ENCODE measurements at places on chromosomes 3 and 15.

DNA sequence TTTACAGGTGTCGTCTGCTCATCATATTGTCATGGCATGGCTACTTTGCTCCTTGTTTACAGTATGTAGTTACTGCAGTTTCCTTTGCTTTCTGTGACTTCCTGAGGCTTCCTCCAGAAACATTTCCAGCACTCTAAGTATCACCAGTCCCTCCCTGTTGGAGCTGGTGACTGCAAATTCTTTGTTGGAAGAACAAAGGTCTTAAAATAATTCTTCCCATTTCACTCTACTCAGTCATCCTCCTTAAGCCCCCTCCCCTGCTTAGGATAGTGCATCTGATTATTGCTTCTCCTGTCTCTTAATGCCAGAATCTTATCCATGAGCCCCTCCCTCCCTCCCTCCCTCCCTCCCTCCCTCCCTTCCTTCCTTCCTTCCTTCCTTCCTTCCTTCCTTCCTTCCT is 72.0 kb downstream of the C3orf38 start:
- DNase-seq, result no peak

- DNase-seq, result no peak
Measured at GRCh38 chr3:171428892-171429291, 31.3 kb downstream of the TNIK start.

- no peak for DNase-seq
Measured at GRCh38 chr3:171784387-171784786, 25.9 kb downstream of the PLD1 start.

GRCh38 chr15:80929689-80930088 is 59.9 kb downstream of the MESD start:
- no peak for DNase-seq

GRCh38 chr3:144810160-144810559 is 838.5 kb downstream of the DIPK2A start:
- DNase-seq, result no peak

GRCh38 chr3:61940236-61940635 is 378.9 kb downstream of the PTPRG start:
- DNase-seq, result no peak

GRCh38 chr15:66650433-66650832 is 51.6 kb upstream of the SMAD6 start:
- DNase-seq, result no peak

DNA sequence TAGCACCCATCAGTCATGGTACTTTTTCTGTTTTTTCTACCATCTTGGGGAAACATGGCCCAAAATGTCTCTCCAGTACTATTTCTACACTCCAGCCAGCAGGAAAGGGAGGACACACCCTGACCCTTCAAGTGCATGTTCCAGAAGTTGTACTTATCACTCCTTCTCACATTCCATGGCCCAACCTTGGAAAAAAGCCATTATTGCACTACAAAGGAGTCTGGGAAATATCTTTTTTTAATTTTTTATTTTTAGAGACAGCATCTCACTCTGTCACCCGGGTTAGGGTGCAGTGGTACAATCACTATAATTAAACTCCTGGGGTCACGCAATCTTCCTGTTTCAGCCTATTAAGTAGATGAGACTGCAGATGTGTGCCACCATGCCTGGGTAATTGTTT is 100.0 kb upstream of the PPP2R3A start:
- DNase-seq, result no peak

- no peak for DNase-seq
Measured at GRCh38 chr15:29670266-29670665, 152.0 kb downstream of the TJP1 start.

- no peak for DNase-seq
Measured at GRCh38 chr3:9301091-9301490, 51.6 kb upstream of the SRGAP3 start.

GRCh38 chr3:55185380-55185779 is 257.5 kb upstream of the LRTM1 start:
- DNase-seq, result no peak

DNA sequence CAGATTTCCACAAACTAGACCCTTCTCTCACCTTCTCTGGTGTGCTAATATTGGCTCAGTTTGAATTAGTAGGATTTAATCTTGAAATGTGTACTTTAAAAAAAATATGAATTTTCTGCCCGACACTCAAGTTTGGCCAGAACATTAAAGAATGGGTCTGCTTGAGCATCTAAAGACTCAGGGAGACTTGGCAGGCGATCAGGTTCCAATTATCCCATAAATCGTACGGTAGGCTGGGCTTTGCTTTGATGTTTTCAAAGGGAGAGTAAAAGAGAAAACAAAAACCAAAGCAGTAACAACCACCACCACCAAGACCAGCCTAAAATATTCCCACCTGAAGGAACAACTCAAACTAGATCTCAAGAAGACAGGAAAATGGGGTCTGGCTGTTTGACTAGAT is 230.8 kb downstream of the EBLN2 start:
- DNase-seq, result no peak

GRCh38 chr15:40511093-40511471 is 40.3 kb downstream of the CHST14 start:
- no peak for DNase-seq

DNA sequence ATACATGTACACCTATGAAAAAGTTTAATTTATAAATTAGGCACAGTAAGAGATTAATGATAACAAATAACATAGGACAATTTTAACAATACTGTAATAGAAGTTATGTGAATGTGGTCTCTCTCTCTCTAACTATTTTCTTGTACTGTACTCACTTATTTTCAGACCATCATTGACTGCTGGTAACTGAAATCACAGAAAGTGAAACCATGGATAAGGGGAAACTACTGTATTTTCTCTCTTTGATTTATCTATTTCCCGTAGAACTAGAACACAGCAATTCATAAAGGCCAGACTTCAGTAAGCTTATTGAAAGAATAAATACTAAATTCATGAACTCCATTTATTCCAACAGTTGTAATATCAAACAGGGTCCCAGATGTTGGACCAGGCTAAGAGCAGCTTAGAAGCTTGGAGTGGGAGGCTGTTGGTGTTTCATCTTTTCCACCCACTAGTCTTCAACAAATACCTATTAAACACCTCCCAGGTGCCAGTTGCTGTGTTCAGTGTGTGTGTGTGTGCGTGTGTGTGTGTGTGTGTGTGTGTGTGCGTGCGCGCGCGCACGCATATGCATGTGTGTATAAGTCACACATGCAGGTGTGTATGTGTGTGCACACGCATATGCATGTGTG is 235.4 kb downstream of the FOXP1 start:
- no peak for DNase-seq

DNA sequence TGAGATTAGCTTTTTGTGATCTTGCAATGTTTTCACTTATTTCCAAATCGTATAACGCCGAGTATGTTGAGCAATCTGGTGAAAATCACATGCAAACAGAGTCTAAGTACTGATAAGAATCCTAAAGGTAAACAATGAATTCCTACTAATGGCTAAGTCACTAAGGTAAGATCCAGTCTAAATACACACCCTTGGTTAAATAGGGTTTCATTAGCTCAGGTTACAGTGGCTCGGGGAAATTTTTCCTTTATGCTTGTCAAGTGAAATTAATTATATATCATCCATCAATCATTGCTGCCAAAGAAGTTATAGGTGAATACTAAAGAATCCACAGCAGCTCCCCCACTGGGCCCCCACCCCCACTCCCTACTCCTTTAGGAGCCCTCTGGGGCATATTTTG is 139.3 kb downstream of the SOX2 start:
- no peak for DNase-seq

GRCh38 chr3:138846262-138846791 is 11.6 kb upstream of the PIK3CB start:
- DNase-seq, result no peak

DNA sequence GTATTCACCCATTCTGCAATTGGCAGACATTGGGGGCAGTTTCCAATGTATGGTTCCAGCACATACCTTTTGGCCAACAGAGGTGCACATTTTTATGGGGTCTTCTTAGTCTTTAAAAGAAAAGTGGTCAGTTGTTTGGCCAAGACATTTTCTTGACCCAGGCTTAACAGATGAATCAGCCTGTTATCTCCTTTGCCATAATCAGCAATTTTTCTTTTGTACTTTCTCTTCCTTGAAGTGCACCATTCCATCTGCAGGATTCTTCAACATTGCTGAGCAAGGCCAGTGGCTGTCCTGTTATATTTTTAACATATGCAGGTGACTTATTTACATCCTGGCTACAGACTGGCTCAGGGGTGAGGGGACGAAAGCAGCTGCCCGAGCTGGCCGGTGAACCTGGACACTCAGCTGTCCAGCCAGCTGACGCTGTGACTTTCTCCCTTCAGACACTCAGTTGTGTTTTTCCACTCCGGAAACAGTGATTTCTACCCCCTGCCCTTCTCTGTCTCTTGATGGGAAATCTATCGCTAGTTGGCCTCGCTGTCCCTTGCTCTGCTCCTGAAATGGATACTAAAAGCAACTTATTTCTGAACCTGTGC is 96.5 kb upstream of the TNFAIP8L3 start:
- no peak for DNase-seq

DNA sequence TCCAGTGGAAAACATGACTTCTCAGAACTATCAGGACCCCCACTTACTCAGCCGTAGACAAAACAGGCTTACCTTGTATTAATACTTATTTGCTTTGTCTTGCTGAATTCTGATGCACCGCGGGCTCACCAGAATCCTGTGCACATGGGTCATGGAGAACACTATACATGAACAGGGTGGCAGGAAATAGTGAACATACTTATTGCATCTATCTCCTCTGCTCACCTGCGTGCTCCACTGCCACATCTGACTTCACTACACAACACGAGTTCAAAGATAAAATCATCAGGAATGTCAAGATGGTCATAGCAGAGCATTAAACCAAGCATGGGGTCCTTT is 10.7 kb upstream of the MAPK6 start:
- no peak for DNase-seq

GRCh38 chr3:8385848-8386620 is 115.6 kb upstream of the LMCD1 start:
- no peak for DNase-seq

- DNase-seq, result no peak
Measured at GRCh38 chr15:32956006-32956405, 238.2 kb downstream of the GREM1 start.

- no peak for DNase-seq
Measured at GRCh38 chr3:55147406-55147805, 219.5 kb upstream of the LRTM1 start.

DNA sequence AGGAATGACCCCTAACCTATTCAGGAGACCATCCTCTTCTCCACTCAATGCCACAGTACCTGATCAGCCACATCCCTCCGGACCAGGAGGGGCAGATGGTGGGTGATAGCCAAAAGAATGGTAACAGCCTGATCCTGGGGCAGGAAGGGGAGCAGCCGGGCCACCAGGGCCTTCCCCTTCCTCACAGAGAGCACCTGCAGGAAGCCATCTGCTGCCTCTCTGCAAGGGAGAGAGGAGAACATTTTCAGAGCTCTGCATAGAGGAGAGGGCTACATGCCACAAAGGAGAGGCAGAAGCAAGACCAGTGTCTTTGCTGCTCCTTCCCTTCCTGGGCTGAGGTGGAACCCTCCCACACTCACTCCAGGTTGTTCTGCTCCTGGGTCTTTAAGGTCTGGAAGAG is 5.5 kb upstream of the SPG11 start:
- DNase-seq, result no peak

DNA sequence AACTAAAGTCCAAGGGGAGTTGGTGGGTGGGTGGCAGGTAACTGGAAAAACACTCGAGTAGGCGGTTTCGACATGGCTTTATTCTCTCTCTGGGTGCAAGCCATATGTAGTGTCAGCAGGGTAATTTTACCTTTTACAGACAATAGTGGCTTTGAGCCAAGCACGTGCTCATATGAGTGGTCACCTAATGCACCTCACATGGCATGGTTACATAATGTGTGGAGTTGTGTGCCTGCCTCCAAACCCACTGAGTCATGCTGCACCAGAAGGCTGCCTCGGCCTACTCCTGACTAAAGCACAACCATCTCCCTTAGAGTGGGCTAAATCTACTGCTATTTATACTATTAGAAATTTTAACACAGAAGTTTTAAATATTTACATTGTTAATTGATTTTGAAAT is 16.5 kb downstream of the CCRL2 start:
- no peak for DNase-seq

DNA sequence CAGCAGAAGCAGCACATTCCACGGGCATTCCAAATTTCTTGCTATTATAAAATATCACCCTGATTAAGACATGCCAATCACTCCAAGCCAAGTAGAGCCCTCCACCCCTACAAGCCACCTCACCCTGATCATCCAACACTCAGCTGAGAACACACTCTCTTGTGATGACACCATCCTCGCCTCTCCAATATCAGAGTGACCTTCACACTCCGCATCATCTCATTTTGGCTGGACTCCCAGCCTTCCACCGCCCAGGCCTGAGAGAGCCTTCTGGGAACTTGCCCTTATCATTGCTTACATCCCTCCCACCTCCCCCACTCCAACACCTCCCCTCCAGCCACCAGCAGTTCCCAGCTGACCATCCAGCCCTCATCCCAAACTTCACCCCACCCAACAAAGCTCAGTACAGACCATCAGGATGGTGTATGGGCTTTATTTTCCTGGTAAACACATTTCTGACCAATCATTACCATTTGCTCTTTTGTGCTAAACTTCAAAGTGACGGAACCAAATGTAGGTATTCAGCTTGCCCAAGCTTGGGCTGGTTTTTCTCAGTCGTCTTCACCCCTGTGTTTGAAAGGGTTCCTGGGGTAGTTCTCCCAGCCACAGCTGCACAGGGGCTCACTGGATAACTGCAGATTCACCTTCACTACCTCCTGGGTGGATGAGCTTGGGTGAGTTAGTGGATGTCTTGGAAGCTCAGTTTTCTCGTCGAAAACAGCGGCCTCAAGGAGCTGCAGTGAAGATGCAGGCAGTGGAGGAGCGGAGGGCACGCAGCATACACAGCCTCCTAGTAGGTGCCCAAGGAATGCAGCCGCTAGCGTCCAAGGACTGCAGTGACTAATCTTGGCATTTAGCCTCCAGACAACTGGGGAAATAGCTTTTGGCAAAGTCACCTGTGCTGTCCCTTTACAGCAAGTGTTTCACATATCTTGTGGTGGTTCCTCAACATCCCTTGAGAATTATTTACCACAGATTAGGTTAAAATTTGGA is 115.1 kb downstream of the LIPC start:
- no peak for DNase-seq

DNA sequence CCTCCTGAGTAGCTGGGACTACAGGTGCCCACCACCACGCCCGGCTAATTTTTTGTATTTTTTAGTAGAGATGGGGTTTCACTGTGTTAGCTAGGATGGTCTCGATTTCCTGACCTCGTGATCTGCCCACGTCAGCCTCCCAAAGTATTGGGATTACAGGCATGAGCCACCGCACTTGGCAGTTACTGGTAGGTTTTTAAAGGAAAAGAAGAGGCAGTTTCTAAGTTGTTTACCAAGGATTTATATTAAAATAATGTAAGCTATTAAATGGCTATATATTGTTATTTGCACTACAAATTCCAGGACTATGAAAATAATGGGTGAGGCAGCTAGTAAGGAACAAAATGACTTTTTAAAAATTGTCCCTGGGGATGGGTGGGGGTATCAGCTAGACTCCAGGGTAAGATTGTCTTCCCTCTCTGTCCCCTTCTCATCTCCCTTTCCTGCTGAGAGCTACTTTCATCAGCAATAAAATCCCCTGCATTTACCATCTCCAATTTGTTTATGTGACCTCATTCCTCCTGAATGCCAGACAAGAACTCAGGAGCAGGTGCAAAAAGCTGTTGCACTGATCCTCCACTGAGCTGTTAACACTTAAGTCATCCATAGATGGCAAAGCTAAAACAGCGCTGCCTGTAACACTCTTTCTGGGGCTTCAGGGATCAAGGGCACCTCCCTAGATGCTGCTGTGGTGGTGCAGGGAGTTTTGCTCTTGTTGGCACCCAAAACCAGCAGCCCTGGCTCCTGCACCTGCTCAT is 165.2 kb downstream of the ZPLD1 start:
- DNase-seq, result no peak
